ENCODE measurements at places on chromosomes 3 and 15.

DNA sequence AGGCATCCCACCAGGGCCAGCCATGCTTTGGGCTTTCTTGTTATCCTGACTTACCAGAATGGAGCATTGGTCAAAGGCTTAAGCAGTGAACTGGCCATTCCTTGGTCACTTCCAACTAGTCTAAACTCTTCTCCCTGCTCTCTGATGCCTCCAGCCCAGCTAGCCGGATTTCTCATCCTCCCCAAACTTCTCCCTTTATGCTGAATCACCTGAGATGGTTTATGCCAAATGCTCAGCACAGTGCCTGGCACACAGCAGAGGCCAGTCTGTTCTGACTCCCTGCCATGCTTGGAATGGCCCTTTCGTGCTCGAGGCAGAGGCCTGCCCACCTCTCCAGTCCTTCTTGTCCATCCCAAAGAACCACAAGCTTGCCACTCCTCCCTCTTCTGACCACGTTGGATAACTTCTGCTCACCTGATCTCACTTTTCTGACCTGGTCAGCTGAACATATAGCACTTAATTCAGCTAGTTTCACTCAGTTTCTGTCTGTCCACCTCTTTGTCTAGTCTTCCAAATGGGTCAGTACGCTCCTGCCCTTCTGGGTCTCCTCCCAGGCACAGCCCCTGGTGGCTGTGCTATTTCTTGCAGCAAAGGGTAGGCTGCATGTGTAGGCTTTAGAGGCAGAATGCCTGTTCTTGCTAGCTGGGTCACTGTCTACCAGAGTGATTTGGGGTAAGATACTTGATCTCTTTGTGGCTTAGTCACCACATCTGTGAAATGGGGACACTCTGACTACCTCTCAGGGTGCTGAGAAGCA lies 2.2 kb upstream of the RBP1 start:
- DNase-seq, result no peak

DNA sequence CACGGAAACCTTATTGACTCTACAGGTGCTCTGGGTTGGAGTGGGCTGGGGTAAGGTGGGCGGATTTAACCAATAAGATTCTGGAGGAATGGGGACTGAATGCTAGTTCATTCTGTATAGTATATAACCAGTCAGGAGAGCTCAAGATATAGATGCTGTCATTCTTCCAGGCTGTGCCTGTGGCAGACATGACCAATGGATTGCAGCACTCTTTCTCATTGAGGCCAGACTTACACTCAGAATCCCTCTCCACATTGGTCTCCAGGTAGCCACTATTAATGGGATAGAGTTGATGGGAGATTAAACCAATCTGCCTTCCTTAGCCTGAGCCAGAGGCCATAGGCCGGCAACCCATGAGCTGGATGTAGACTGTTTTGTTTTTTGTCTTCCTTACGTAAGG lies 82.8 kb upstream of the MEF2A start:
- no peak for DNase-seq

DNA sequence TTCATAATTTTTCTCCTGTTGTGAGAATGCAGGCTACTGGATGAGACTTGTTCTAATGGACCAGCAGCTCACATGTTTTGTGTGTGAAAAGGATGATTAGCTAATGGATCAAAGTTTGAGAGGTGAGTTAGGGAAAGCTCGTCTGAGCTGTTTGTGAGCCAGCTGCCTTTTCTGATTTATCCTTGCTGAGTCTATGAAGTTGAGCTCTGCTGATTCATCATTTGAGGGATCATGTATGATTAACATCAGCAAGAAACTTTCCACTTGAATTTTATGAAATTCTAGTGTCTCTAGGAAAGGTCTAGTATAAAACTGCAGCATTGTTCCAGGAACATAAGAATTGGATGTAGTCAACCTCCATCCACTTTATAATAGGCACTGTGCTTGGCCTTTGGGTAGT lies 698.7 kb downstream of the NTRK3 start:
- no peak for DNase-seq

GRCh38 chr3:122101646-122102045 lies 46.5 kb downstream of the CD86 start:
- peak; percentile 58 for DNase-seq

DNA sequence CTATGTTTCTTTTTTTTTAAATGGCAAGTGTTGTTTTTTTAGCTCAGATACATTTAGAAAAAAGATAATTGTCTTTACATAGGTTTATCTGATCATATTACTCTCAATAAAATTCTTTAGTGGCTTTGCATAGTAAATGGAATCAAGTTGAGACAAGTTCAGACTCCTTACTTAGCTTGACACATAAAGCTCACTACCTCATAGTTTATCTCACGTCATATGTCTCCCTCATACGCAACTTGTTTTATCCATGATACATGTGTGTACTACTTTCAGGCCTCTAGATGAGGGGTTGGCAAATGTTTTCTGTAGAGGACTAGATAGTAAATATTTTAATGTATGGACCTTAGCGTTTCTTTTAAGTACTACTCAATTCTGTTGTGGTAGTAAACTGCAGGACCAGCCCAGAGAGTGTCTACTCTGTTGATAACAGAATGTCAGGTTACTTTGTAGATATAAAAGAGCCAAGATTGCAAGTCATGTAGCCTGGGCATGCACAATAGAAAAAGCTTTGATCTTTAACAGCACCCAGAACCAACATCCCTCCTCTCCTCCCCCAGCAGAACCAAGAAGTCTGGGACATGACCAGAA lies 28.2 kb upstream of the MGA start:
- DNase-seq, result no peak

GRCh38 chr3:25080461-25080860 lies 347.6 kb upstream of the RARB start:
- DNase-seq, result peak; percentile 28

DNA sequence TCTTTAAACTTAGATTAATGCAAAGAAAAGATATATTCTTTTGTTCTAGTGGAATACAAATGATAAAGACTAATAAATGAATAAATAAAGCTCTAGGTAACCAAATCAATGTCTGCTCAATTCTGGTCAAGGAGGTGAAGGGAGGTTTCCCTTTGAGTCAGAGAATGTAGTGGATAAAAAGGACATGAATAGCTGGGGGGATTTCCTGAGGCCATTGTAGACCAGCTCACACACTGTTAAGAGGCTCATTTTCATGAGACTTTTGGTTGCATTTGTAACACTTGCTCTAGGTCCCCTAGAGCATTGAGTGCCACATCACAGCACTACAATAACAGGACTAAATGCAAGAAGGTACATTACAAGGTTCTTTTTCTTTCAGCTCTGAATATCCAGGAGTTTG lies 170.7 kb downstream of the TIGIT start:
- DNase-seq, result no peak

DNA sequence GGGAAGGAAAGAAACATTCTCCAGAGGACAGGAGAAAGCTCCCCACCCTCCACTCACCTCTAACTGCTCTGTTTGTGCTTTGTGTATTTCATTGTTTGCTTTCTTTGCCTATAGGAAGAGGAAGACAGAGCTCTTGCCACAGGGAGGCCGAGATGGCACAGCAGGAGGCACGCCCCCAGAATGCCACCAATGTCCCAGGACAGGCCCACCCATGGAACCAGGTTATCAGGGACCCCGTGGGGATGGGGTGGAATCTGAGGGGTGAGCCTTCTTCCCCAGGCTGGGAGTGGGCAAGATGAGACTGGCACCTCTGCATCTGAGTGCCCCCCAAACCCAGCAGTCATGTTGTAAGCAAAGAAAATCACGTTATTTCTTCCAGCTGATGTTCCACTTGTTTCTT lies 155.8 kb downstream of the TBC1D2B start:
- DNase-seq, result no peak

All from choroid plexus epithelial cell (primary cell).